ENCODE measurements at places on chromosomes 5 and 9. TPM values are rescaled to one million over a fixed set of nuclear protein-coding genes. Genes with fewer than 3 reads are reported as not detected.

- no peak for DNase-seq
Observed at GRCh38 chr9:114386886-114387679, 699 bp downstream of the AKNA start.

GRCh38 chr9:91714020-91714806, 235.8 kb downstream of the ROR2 start:
- DNase-seq = no peak

GRCh38 chr5:88675708-88676636, 207.0 kb downstream of the MEF2C start:
- DNase-seq = no peak

GRCh38 chr5:172533399-172534228, 79.3 kb upstream of the SH3PXD2B start:
- no peak for DNase-seq

DNA sequence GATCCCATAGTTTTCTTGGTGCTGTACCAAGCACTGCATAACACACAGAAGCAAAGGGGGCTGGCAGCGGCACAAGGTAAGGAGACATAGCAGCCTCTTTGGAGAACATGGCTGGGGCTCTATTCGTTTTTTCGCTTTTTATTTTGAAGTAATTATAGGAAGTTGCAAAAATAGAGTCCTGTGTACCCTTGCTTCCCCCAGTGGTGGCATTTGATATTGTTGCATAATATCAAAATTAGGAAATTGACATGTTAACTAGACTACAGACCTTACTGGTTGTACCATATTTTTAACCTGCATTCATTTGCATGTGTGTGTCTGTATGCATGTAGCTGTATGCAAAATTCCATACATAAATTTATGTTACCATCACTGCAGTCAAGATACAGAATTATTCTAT, 6.6 kb upstream of the UBQLN1 start:
- DNase-seq = no peak

Gene PCA3
- not detected for polyA plus RNA-seq

DNA sequence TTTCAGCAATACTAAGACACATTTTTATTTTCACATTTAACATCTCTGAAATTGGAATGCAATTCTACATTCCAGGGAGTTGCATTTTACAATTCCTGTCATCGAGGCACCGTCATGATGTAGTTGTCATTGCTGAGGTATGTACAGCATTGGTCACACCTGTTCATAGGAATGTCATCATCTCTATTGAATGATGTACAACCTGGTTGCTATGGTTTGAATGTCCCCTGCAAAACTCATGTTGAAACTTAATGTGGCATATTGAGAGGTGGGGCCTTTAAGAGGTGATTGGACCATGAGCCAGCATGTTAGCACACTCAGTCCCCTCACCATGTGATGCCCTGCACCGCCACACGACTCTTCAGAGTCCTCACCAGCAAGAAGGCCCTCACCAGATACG, 103.1 kb downstream of the CEMIP2 start:
- DNase-seq = no peak

- DNase-seq = no peak
Observed at GRCh38 chr5:170769898-170770416, 13.6 kb upstream of the GABRP start.
